Neural crest cell (in vitro differentiated cells): ENCODE measurements at places on chromosomes 16 and 17.

DNA sequence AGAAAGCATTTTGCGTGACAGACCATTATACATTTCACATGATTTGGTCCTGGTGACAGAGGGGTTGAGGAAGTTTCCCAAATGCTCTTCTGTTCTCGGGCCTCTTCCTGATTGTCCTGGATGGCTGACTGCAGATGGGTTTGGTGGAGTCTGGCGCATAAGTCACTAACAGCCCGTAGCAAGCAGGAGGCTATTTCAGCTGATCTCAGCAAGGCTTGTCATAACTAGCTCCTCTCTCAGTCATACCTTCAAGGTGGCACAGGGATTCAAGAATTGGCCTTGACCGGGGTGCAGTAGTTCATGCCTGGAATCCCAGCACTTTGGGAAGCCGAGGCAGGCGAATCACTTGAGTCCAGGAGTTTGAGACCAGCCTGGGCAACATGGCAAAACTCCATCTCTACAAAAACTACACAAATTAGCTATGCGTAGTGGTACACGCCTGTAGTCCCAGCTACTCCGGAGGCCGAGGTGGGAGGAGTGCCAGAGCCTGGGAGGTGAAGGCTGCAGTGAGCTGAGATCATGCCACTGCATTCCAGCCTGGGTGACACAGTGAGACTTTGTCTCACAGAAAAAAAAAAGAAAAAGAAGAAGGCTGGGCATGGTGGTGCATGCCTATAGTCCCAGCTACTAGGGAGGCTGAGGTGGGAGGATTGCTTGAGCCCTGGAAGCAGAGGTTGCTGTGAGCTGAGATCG, 68.9 kb upstream of the HAS3 start:
- H3K27ac ChIP-seq = no peak overlapping the region
- H3K4me1 ChIP-seq = peaks cover 8% of the 10 kb centered on the region
- H3K36me3 ChIP-seq = peaks cover 6% of the 10 kb centered on the region
- no peak overlapping the region for H3K4me3 ChIP-seq

DNA sequence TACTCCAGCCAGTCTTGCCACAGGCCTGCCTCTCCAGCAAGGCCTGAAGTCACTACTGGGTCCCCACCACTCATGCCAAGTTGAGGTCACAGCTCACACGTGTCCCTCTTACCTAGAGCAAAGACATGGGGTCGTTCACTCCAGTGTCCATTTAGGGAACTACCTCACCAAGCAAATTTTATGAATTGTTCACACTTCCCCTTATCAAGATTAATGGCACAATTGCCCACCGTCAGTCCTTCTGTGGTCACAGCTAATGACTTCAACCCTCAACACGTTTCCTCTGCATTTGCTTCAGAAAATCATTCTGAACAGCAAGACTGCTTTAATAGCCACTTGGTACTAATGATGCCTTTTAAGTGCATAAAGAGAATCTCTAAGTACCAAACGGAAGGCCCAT, 14.6 kb downstream of the IRX6 start:
- H3K27me3 ChIP-seq = peaks cover 69% of the 10 kb centered on the region
- no peak for DNase-seq
- H3K4me1 ChIP-seq = no peaks in the 10 kb centered on the region
- no peak overlapping the region for H3K27ac ChIP-seq

DNA sequence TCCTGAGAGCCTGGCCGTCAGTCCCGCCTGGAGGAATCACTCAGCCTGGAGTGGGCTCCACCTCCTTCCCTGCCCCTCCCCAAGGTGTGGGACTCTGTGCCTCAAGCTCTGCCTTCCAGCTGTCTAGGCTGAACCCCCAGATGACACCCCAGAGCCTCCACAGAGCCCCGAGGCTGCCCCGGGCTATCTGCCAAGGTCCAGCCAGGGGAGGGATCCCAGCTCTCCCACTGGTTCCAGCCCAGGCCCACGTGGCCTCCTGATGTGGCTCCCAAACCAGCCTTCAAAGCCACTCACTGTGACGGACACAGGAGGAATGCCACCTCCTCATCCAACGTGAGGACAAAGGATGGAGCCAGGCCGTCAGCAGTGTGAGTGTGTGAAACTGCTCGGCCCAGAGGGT, 45.6 kb upstream of the ENPP7 start:
- DNase-seq = no peak
- H3K4me1 ChIP-seq = no peaks in the 10 kb centered on the region
- H3K27ac ChIP-seq = no peak overlapping the region
- no peaks in the 10 kb centered on the region for H3K36me3 ChIP-seq
- H3K4me3 ChIP-seq = no peak overlapping the region

- peak overlapping the region; percentile 3 for H3K4me3 ChIP-seq
- H3K4me1 ChIP-seq = peaks cover 70% of the 10 kb centered on the region
- no peaks in the 10 kb centered on the region for H3K36me3 ChIP-seq
- peaks cover 10% of the 10 kb centered on the region for H3K27me3 ChIP-seq
- no peak overlapping the region for H3K27ac ChIP-seq
- no peak for DNase-seq
These were observed 474.4 kb downstream of the SLC39A11 start for GRCh38 chr17:72618001-72618509.

DNA sequence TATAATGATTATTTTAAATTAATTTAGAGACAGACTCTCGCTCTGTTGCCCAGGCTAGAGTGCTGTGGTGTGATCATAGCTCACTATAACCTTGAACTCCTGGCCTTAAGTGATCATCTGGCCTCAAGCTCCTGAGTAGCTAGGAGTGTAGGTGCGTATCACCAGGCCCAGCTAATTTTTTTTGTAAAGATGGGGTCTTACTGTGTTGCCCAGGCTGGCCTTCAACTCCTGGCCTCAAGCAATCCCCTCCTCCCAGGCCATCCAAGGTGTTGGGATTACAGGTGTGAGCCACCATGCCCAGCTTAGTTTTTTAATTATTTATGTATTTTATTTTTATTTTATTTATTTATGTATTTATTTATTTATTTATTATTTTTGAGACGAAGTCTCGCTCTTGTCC, 17.9 kb downstream of the CTCF start:
- no peaks in the 10 kb centered on the region for H3K27me3 ChIP-seq
- no peaks in the 10 kb centered on the region for H3K4me1 ChIP-seq
- DNase-seq = no peak

- H3K4me1 ChIP-seq = peaks cover 11% of the 10 kb centered on the region
- H3K36me3 ChIP-seq = peaks cover 4% of the 10 kb centered on the region
- no peak for DNase-seq
- H3K4me3 ChIP-seq = no peak overlapping the region
- H3K27ac ChIP-seq = no peak overlapping the region
These were observed 664.5 kb upstream of the SALL1 start for GRCh38 chr16:51815523-51815922.

GRCh38 chr17:12247761-12248160, 227.1 kb downstream of the MAP2K4 start:
- no peaks in the 10 kb centered on the region for H3K27me3 ChIP-seq
- H3K36me3 ChIP-seq = no peaks in the 10 kb centered on the region
- no peak overlapping the region for H3K4me3 ChIP-seq
- DNase-seq = no peak
- peaks cover 5% of the 10 kb centered on the region for H3K4me1 ChIP-seq
- no peak overlapping the region for H3K27ac ChIP-seq

DNA sequence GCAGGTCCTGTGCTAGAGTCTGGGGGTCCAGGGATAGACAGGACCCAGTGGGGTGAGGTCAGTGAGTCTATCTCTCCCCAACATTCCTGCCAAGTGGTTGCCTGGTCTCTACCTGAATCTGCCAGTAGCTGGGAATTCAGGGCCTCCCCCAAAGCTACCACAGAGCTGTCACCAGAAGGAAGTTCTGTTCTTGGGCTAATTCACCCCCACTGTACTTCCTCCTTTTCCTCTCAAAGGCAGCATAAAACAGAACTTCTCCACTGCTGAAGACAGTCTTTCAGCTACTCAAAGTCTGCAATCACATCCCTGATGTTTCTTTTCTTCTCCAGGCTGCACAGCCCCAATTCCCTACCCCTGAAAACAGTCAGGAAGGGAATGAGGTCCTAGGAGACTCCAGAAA, 8.7 kb downstream of the CAMTA2 start:
- peaks cover 3% of the 10 kb centered on the region for H3K27me3 ChIP-seq
- H3K4me3 ChIP-seq = no peak overlapping the region
- H3K36me3 ChIP-seq = peaks cover 5% of the 10 kb centered on the region
- H3K4me1 ChIP-seq = peaks cover 12% of the 10 kb centered on the region
- no peak for DNase-seq

DNA sequence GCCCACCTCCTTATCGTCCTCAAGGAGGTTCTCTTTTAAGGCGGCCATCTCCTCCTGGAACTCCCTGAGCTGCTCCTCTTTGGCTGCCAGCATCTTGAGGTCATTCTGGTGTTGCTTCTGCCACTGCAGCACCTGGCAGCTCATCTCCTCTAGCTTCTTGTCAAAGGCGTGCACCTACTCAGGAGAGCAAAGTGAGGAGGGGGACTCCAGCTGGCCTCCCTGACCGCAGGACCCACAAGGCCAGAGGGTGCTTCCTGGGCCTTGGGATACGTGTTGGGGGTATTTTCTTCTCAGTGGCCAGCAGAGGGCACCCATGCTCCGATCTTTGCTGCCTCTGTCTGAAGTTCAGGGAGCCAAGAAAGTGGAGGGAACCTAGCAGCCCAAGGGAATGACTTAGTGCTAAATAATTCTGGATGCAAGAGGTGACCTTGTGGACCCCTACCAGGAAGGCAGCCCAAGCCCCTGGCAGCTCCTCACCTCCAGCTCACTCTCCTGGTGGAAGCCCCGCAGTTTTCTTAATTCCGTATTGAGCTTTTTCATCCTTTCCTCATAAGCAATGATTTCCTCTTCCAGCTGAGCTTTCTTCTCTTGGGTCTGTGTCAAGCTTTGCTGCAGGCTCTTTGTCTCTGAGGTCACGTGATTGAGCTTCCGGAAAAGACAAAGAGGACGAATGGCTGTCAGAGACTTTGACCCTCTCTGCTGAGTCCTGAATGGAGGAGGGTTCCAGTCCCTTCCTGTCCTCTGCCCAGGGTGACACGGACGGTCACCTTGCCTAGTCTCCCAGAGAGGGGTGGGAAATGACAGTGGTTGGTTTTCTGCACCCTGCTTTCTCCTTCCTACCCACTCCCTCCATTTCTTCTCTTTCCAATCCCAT, 31.4 kb downstream of the DHX38 start:
- H3K4me1 ChIP-seq = peaks cover 26% of the 10 kb centered on the region
- peak; percentile 81 for DNase-seq
- peak overlapping the region; percentile 81 for H3K27ac ChIP-seq
- H3K4me3 ChIP-seq = no peak overlapping the region
- no peaks in the 10 kb centered on the region for H3K27me3 ChIP-seq

DNA sequence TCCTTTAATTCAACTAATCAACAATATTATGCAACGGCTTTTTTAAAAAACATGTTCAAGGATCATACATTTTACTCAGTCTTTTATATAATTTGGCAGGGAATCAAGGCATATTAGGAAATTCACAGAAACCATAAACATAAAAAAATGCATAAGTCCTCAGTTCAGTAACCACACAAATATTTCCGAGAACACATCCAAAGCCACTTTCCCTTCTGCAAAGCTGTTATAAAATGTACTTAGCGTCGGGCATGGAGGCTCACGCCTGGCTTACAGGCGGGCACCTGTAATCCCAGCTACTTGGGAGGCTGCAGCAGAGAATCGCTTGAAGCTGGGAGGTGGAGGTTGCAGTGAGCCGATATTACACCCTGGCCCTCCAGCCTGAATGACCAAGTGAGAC, 9.7 kb upstream of the ZC3H7A start:
- DNase-seq = no peak
- H3K36me3 ChIP-seq = no peaks in the 10 kb centered on the region
- H3K27me3 ChIP-seq = no peaks in the 10 kb centered on the region

GRCh38 chr17:5378566-5379207, 40.8 kb downstream of the NUP88 start:
- no peak overlapping the region for H3K4me3 ChIP-seq
- no peak for DNase-seq
- H3K27ac ChIP-seq = no peak overlapping the region
- peaks cover 39% of the 10 kb centered on the region for H3K36me3 ChIP-seq
- no peaks in the 10 kb centered on the region for H3K4me1 ChIP-seq

DNA sequence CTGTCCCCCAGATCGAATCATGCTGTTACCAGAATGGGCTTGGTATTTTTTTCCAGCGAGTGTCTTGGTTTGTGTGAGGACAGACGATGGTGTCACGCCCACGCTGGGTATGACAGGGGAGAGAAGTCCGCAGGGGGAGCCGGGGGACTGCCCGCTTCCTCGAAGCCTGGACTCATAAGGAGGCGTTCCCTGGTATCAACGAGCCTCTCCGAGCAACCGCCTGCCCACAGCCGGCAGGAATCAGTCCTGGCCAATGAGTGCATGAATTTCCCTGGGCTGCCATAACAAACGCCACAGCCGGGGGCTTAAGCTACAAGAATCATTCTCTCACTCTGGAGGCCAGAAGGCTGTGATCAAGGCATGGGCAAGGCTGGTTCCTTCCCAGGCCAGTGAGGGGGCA, 26.1 kb upstream of the JPH3 start:
- no peaks in the 10 kb centered on the region for H3K4me1 ChIP-seq
- H3K27ac ChIP-seq = no peak overlapping the region
- DNase-seq = no peak
- no peaks in the 10 kb centered on the region for H3K36me3 ChIP-seq

DNA sequence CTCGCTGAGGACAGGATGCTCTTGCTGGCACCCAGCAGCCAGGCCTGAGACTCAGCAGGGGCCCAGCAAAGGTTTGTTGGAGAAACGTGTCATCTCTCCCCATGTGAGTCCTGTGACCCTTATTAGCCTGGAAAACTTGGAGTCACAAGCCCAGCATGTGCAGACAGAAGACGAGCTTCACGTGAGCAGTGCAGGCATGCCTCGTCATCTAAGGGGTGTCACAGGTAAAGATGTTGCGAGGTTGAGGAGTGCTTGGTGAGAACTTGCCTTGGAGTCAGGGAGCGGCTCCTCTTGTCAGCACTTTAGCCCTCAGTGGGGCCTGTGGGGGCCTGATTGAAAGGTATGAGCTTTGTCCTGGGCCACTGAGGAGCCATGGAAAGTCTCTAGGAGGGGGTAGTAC, 2.1 kb upstream of the CTRL start:
- peaks cover 30% of the 10 kb centered on the region for H3K4me1 ChIP-seq
- no peak for DNase-seq
- H3K36me3 ChIP-seq = peaks cover 3% of the 10 kb centered on the region
- no peak overlapping the region for H3K27ac ChIP-seq

DNA sequence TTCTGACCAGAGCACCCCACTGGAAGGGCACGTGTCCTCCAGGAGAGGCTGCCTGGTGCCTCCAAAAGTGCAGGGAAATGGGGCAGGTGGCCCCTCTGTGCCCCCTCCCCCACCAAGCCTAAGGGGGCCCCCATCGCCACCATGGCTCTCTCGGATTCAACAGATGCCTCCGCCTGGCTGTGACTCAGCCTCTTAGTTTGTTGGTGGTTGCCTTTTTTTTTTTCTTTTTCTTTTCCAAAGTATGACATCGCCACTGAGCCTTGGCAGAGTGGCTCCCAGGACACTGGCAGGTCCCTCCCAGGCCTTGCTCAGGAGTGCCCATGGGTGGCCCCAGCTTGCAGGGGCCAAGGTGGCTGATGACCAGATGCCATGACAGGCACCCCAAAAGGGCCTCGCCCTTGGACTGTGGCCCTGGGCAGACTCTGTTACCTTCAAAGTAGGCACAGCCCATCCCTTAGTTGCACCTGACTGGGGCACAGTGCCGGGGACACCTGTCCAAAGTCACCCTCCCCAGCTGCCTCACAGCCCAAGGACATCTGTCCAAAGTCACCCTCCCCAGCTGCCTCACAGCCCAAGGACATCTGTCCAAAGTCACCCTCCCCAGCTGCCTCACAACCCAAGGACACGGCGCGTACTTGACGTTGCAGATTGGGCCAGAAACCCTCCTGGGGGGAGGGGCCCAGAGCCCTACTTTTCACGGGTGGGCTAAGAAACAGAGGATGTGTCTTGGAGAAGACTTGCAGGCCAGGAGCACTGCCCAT, 29.6 kb downstream of the NPTX1 start:
- H3K4me1 ChIP-seq = no peaks in the 10 kb centered on the region
- H3K36me3 ChIP-seq = no peaks in the 10 kb centered on the region
- no peak overlapping the region for H3K4me3 ChIP-seq
- peaks cover 20% of the 10 kb centered on the region for H3K27me3 ChIP-seq
- DNase-seq = no peak

GRCh38 chr16:57178793-57179212, 7.0 kb downstream of the PSME3IP1 start:
- H3K27ac ChIP-seq = no peak overlapping the region
- no peak overlapping the region for H3K4me3 ChIP-seq
- no peaks in the 10 kb centered on the region for H3K27me3 ChIP-seq
